ENCODE measurements at places on chromosomes 1 and 21.

DNA sequence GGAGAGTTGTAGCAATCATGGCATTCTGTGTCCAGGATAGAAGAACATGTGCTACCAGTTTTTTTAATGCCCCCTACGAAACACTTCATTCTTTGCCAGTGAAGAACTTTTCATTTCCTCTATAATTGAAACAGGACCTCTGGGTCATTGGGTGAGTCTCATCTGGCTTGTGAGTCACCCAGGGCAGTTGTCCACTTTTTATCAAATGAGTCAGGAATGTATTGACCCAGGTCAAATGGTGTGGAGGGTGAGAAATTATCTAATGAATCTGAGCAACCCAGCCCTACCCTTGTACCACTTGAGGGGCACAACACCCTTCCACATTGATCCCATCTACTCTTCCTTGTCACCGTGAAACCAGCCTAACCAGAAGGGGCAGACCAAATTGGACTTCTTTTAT is 417.3 kb upstream of the PROX1 start:
- DNase-seq = no peak

DNA sequence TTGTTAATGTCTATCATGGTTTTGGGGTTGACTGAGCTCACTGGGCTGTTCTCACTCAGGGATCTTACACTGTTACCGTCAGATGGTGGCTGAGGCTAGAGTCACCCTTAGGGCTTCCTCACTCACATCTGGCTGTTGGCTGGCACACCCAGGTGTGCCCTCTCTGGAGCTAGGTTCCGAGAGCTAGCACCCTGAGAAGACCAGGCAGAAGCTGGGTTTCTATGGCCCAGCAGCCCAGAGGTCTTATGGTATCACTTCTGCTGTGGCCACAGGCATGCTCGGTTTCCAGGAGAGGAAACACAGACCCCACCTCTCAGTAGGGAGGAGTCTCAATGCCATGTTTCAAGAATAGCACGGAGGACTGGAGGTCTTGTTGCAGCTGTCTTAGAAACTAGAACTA is 20.7 kb upstream of the KIF1B start:
- no peak for DNase-seq

- no peak for DNase-seq
These were observed 1.2 kb upstream of the CRCT1 start for GRCh38 chr1:152513081-152513480.

GRCh38 chr1:84442256-84442655 is 36.8 kb upstream of the RPF1 start:
- no peak for DNase-seq

GRCh38 chr1:15886611-15887167 is 39.2 kb downstream of the SPEN start:
- no peak for DNase-seq

DNA sequence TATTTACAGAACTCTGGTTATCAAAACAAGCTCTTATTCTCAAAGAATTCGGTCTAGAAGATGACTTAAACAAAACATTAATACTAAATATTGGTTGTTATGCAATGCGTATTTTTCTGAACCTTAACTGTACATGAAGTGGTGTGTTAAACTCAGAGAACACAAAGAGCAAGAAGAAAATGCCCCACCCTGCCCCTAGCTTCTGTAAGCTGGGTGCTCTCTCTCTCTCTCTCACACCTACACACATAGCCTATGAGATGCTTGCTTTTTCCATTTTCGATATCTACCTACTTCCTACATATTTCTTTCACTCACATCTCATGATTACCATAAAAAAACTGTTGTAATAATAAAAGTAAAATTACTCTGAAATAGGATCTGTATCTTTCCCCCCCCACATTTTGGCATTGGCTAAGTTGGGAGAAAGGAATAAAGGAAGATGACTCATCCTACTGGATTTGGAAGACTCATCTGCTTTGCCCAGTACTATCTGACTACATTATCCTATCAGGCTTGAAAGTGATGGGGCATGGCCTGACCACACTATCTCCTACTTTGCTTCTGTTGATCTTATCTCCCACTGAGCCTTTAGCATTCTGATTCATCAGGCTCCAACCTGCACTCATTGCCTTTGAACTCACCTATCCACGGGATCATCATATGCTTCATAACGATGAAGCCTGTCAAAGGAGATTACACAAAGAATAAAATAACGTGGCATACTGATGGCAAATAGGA is 2.9 kb downstream of the CRYZ start:
- DNase-seq = no peak

- no peak for DNase-seq
These were observed 4.5 kb downstream of the PRDM15 start for GRCh38 chr21:41874611-41875010.

- peak; percentile 34 for DNase-seq
These were observed 16.2 kb downstream of the PLEKHO1 start for GRCh38 chr1:150165622-150166612.

DNA sequence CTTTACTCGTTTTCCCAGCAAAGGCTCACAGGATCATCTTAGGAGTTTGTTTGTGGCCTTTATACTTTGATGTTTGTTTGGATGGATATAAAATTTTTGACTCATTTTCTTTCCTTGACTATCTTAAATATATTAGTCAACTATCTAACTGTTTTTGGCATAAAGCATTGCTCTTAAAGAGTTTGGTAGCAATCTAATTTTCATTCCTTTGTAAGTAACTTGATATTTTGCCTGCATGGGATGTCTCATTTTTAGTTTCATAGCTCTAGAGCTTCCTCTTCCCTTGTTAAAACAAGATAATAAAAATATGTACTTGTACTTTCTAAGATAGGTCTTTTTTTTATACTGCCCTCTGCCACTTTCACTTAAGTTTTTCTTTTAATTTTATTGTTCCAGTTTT is 161.9 kb downstream of the MAGI3 start:
- DNase-seq = no peak

GRCh38 chr1:38038861-38039260 is 7.7 kb downstream of the POU3F1 start:
- DNase-seq = no peak

DNA sequence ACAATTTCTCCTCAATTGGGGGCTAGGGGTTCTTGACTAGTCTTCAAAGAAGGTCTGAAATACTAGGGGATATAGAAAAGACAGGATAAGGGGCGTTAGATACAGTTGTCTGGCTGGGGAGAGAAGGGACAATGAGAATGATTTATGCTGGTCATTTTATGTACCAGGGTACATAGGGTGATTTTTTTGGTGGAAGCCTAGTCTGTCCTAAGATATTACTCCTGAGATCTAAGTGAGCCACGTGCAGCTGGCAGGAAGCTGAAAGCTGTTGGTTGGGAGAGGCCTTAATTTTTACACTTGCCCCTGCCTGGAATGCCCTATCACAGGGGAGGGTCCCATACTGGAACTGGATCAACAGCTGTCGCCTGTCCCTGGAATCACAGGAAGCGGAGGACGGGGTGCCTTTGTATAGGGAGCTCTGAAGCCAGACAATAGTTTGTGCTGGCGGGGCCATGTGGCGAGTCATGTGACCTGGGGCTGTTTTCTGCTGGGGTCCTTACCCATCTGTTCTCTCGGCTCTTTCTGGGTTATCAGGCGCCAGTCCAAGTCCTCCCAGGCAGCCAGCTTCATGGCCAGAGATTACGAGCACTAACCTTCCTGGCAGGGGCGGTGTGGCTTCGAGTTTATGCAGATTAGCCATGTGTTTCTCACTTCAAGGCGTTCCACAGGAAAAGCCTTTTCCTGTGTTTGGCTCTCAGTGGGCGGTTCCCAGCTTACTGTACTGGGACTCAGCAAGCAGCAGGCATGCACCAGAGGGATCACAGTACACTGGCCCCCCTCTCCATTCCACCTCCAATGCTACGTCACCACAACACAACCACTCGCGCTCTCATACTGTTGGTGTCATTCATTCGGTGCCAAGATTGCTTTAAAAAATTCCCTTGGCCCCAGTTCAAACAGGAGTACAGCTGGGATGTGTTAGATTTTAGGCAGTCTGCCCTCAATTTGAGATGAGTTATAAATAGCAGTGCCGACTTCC is 27.5 kb downstream of the ARID1A start:
- DNase-seq = peak; percentile 23

DNA sequence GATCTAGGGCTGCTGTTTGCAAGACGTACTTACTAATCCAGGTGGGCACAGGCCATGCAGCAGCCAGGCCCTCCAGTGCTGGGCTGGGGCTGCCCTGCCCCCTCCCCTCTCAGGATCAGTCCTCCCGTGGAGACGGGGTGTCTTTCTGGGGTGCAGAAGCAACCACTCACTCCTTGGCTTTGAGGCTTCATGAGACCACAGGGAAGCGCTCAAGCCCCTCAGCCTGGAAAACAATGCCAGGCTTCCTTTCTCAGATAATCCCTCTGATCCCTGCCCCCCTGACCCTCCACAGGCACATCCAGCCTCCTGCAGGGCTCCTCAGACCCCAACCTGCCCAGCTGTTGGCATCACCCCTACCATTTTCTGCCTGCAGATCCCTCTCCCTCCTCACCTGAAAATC is 13.9 kb upstream of the C2CD2 start:
- DNase-seq = no peak

DNA sequence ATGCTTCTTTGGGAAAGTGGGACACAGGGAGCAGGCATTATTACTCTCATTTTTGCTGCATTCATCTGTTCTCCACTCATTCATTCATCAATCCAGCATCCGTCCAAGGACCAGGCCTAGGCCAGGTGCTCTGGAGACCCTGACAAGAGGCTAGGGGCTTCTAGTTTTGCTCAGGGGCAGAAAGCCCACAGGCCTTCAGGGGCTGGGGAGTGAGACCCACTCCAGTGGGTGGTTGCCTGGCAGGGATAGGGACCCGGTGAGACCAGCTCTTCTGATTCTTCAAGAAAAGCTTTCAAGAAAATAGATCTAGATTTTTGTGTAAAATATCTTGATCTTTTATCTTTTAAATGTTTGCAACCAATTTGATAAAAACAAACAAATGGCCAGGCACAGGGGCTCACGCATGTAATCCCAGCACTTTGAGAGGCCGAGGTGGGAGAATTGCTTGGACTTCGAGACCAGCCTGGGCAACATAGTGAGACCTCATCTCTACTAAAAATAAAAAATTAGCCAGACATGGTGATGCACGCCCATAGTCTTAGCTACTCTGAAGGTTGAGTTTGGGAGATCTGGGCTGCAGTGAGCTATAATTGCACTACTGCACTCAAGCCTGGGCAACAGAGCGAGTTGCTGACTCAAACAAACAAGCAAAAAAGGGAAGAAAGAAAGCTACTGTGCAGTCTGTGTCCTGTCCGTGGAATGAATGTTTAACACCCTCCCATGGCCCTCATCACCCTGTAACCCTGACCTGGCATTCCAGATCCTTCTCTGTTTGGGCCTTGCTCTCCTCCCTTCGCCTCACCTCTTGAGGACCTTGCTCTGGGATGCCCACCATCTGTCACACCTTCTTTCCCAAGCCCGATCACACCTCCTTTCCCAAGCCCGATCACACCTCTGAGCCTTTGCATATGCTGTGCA is 17.3 kb upstream of the LRP8 start:
- DNase-seq = no peak

DNA sequence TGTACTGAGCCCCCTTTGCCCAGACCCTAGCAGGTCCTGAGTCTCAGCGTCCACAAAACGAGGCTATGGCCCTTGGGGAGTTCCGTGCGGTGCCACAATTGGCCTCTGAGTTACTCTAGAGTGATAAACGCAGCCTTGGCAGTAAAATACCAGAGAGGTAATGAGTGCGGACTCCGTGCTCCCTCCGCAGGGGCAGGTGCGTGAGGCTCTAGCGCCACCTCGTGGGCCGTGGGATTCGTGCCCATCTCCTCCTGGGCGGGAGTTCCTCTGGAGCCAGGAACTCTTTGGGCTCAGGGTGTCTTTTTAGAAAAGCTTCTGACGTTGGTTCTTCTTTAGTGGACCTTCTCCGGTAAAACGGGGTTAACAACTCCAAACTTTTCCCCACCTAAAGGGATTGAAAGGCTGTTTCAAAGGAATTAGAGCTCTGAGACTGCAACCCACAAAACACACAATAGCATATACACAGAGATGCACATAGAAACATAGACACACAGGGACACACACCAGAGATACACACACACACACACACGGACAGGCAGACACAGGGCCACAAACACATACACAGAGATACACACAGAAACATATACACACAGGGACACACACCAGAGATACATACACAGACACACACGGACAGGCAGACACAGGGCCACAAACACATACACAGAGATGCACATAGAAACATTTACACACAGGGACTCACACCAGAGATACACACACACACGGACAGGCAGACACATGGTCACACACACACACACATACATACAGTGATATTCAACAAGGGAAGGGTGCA is 99.4 kb downstream of the KCNJ15 start:
- DNase-seq = peak; percentile 75

GRCh38 chr21:37074546-37074945 is 1.5 kb downstream of the TTC3 start:
- DNase-seq = no peak

GRCh38 chr1:207883660-207884250 is 27.2 kb downstream of the CD34 start:
- no peak for DNase-seq

- no peak for DNase-seq
These were observed 90.6 kb upstream of the RALGPS2 start for GRCh38 chr1:178634445-178634844.

- DNase-seq = no peak
These were observed 184.6 kb downstream of the PCP4 start for GRCh38 chr21:40051801-40052200.

- DNase-seq = no peak
These were observed 111.5 kb downstream of the PSMG1 start for GRCh38 chr21:39071623-39072214.

- no peak for DNase-seq
These were observed 21.7 kb upstream of the ZNF362 start for GRCh38 chr1:33234588-33234990.

- DNase-seq = no peak
These were observed 507.6 kb downstream of the NPHP4 start for GRCh38 chr1:5484451-5485165.

- DNase-seq = no peak
These were observed 1298.8 kb downstream of the PLA2G4A start for GRCh38 chr1:188127507-188127906.

- no peak for DNase-seq
These were observed 2.3 kb downstream of the LRRC8D start for GRCh38 chr1:89822999-89823628.

DNA sequence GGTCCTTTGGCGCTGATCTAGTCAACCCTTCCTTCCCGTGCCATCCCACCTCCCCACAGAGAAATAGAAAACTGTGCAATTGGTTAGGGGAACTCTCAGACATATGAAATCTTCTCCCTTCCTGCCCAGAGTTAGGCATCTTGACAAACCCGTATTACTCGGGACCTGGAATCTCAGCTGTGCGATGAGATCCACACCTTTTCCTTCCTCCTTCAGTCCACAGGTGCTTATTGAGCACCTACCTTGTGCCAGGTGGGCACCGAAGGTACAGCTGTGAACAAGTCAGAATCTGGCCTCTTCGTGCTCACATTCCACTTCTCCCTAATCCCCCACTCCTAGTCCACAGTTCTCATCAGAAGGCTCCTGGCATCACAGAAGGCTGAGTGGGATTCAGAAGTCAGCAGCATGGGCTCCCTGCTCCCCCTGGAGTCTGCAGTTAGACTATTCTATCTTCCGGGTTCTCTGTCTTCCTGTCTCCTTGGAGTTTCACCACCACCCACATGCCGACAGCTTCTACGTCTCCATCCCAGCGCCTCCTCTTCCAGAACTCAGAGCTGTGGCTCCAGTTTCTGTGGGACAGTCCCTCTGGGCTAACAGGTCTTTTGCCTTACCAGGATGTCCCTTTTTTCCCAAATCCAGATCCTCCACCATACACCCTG is 23.0 kb downstream of the KNCN start:
- DNase-seq = no peak
